GM23338 (cell line): ENCODE measurements at places on chromosomes 5 and 9.

DNA sequence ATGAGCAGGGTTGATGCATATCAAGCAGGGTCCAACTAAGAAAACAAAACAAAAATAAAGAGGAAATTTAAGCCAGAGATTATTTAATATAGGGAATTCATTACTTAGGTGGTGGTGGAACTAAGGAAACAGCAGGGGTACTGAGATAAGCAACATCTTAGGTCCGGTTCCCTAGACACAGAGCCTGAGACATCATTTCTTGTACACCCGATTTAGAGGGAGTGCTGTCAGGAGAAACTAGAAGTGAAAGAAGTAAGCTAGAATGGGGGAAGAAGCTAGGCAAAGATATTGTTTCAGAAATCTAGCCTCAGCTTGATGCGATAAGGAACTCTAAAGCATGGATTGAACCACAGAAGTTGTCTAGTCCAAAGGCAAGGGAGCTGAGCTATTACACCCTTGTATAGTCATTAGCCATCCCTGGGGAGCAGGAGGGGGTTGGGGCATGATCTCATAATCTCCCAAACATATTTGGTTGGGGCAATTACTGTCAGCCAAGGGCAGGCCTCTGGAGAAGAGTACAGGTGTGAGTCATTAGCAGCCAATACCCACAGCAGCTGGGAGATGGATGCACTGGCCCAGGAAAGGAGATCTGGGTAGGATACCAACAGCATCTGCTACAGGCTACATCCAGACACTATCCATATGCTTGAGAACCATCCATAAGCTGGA is 194.5 kb downstream of the ARL15 start:
- DNase-seq: no peak

DNA sequence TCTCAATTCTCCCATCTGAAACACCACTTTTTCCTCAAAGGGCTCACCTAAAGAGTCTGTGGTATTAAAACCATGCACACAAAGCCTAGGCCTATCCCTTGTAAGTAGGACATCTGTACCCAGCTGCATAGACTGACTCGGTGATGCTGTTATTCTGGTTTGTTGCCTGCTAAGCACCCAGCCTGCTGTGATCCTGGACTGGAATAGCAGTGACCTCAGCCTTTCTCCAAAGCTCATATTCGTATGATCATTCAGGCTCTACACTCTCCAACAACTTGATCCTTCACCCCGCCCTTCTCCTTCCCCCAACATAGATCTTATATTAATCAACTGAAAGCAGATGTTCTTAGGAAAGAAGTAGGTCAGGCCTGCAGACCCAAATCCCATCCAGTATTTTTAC is 81.4 kb upstream of the WWC1 start:
- DNase-seq: no peak

GRCh38 chr9:76691517-76692313 is 72.5 kb upstream of the PCA3 start:
- peak; percentile 28 for DNase-seq

GRCh38 chr5:174542471-174542870 is 181.9 kb upstream of the MSX2 start:
- DNase-seq: no peak

- no peak for DNase-seq
These were observed 241.9 kb downstream of the PBX3 start for GRCh38 chr9:125989090-125989501.

GRCh38 chr5:31104775-31105174 is 88.7 kb upstream of the CDH6 start:
- no peak for DNase-seq

DNA sequence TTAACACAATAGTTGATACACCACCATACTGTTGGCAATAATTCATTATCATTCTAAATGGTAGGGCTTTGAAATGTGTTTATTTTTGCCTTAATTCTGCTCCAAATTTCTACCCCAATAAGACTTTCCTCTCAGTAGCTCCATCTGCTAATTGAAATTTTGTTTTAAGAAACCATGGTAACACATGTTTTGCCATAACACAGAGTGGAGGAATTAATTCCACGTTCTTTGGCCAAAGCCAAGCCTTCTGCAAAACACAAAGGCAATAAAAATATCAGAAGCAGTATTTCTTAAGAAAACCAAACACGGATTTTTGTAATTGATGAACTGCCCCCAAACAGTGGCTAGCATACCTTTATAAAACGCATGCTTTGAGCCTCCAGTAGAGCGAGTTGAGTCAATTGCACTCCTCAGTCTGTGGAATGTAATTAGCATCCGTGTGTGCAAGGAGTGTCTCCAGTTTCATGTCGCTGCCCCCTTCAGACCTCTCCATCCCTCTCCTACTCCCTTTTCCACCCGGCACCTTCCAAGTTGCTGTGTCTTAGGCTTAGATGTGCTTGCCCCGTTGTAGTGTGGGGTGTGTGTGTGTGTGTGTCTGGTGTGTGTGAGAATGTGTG is 58.2 kb upstream of the CKS2 start:
- DNase-seq: no peak

- DNase-seq: no peak
These were observed 4.8 kb downstream of the TTF1 start for GRCh38 chr9:132401824-132402223.

GRCh38 chr9:121213136-121213806 is 11.6 kb upstream of the RAB14 start:
- peak; percentile 95 for DNase-seq

GRCh38 chr9:35611230-35611797 is 6.3 kb downstream of the TESK1 start:
- DNase-seq: peak; percentile 80

- peak; percentile 16 for DNase-seq
These were observed 21.0 kb downstream of the CSF1R start for GRCh38 chr5:150065346-150065745.

DNA sequence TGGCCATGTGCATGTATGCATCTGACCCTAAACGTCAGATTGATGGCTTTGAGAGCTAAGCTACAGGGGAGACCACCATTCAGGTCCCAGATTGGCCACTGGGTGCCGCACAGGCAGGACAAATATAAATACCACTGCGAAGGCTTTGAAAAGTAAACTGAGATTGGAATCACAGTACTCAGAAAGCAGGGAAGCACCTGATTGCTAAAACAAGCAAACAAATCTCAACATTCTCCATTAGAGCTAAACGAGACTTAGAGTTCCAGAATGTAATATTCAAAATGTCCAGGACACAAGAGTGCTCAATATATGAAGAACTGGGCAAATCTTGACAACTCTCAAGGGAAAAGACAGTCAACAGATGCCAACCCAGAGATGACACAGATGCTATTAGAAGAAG is 61.0 kb upstream of the GFPT2 start:
- DNase-seq: no peak

DNA sequence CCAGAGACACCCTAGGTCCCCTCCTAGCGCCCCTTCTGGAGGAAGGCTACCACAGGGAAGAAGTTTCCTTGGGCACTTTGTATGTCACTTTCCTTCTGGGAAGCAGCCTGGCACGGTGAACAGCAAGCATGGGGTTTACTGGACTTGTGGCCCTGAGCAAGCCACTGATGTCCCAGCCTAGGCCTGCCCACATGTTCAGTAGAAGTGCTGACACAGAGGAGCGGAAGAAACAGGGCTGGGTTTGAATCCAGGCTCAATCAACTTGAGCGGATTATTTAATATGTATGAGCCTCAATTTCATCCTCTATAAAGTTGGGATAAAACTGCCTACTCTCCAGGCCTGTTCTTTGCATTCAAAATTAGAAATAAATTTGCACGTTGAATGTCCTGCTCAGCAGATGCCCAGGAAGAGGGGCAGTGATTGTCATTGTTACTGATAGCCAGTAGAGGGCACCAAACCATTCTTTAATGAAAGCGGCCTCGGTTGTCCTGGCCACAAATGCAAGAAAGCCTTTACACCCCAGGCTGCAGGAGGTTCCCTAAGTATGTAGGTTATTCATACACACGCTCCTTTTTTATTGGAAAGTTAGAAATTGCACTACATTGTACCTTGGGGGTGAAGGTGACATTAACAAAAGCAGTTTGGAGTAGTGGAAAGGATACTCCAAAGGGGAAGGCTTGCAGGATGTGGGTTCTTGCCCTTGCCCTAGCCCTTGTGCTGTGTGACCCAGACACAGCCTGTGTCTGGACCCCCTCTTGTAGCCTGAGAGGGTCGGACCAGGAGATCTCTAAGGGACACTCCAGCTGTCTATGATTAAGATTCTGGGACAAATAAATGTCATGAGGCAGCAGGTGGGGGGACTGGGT is 13.4 kb upstream of the XPA start:
- peak; percentile 87 for DNase-seq

- DNase-seq: no peak
These were observed 366.9 kb upstream of the NUDT12 start for GRCh38 chr5:103929338-103930013.

GRCh38 chr5:16901021-16901644 is 35.0 kb downstream of the MYO10 start:
- peak; percentile 71 for DNase-seq

DNA sequence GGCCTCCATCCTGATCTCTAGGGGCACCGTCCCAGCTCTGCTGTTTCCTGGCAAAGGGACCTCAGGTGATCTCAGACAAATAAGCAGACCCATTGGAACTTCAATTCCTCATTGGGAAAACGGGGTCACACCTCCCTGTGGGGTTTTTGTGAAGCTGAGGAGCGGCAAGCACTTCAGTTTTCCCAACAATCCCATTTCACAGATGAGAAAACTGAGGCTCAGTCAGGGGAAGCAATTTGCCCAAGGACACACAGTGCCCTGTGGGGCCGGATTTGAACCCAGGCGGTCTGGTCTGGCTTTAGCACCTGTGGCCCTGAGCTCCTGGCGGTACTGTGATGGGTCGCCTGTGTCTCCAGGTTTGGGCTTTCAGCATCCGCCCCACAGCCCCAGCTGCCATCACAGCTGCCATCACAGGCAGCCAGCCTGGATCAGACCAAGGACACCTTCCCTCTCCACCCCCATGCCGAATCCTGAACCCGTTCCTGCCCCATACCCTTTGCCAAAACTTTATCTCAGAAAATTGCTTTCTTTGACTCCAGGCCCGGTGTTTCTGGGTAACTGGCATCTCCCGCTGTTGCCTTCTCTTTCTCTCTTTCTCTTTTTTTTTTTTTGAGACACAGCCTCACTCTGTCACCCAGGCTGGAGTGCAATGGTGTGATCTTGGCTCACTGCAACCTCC is 26.4 kb downstream of the NCS1 start:
- DNase-seq: no peak
